Myometrial cell (primary cell): ENCODE measurements at places on chromosomes 11 and 22. TPM values are rescaled to one million over a fixed set of nuclear protein-coding genes. Genes with fewer than 3 reads are reported as not detected.

The LUZP2 gene
- total RNA-seq: not detected in 2 replicates

The NOX4 gene
- 0.71 and 6.9 TPM in 2 replicates for total RNA-seq

The IL18 gene
- total RNA-seq: 22.3 and 26.8 TPM in 2 replicates

The TBC1D22A gene
- total RNA-seq: 16.4 and 16.5 TPM in 2 replicates

The OR52I2 gene
- total RNA-seq: not detected in 2 replicates

The MMP12 gene
- total RNA-seq: not detected in 2 replicates

The INS gene
- not detected in 2 replicates for total RNA-seq

The CRYBA4 gene
- not detected in 2 replicates for total RNA-seq

The OR10G8 gene
- total RNA-seq: not detected in 2 replicates

The OR1S2 gene
- not detected in 2 replicates for total RNA-seq

The TMPRSS5 gene
- total RNA-seq: 0.18 TPM in 1 of 2 replicates, not detected in the other

The KRTAP5-11 gene
- total RNA-seq: not detected in 2 replicates

The APOA4 gene
- not detected in 2 replicates for total RNA-seq

The RHOG gene
- total RNA-seq: 41.5 and 41.8 TPM in 2 replicates

The SEPTIN5 gene
- total RNA-seq: 16.5 and 26.2 TPM in 2 replicates

The KCNE3 gene
- total RNA-seq: 0.86 and 0.89 TPM in 2 replicates

The MMP3 gene
- total RNA-seq: 0.29 and 2.3 TPM in 2 replicates

The TEX12 gene
- not detected in 2 replicates for total RNA-seq

The ANO3 gene
- under 0.01 TPM in 1 of 2 replicates, not detected in the other for total RNA-seq

The ANKK1 gene
- total RNA-seq: not detected in 2 replicates
